T-helper 2 cell (primary cell): ENCODE measurements at places on chromosomes 6 and 20.
A peak's percentile ranks its signal among the peaks of the same experiment; 100 is the strongest.

GRCh38 chr6:128158496-128158895 is 257.6 kb upstream of the THEMIS start:
- DNase-seq: no peak

GRCh38 chr6:20998748-20999448 is 464.6 kb downstream of the CDKAL1 start:
- DNase-seq: no peak

- no peak for DNase-seq
These were observed 16.3 kb upstream of the ARFGEF3 start for GRCh38 chr6:138145402-138145801.

DNA sequence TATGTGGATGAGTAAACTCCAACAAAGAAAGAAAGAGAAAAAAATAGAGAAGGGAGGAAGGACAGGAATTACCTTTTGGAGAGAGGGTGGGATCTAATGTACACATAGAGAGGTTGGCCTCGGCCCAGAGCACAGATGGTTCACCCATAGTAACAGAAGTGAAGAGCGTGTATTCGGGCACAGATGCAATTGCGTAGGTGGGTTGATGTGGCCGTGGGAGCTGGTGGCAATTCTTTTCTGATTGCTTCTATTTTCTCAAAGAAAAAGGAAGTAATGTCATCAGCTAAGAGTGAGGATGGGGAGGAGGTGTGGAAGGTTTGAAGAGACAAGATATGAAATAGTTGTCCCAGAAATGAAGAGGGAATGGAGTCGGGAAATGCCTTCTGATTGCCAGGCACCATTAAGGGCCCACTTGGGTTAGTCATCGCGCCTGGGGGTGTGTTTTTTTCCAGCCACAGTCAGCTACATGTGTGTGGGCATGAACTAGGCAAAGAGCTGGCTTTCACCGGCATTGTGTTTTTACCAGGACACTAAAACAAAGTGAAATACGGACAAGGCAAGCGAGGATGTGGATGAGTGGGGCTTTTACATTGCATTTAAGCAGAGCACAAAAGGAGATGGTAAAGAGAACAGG is 158.7 kb downstream of the SYNE1 start:
- no peak for DNase-seq

DNA sequence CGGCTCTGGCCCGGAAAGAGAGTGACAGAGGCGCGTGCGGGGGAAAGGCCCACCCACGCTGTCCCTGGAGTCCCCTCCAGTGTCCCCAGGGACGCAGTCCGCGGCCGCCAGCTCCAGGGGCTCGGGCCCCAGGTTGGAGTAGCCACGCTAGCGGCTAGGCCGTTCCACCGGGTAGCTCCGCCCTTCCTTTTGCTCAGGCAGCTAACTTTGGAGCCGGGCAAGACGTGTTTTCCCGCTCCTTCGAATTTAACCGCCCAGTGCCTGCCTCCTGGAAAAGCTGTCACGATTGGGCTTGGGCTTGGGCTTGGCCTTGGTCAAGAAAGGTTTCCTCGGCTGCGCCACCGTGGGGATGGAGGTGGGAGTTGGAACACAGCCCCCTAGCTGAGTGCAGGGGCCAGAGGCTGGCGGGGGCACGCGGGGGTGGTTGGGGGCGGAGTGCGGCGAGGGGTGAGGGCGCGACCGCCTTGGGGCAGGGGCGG is 4.7 kb downstream of the LINC00237 start:
- DNase-seq: no peak

DNA sequence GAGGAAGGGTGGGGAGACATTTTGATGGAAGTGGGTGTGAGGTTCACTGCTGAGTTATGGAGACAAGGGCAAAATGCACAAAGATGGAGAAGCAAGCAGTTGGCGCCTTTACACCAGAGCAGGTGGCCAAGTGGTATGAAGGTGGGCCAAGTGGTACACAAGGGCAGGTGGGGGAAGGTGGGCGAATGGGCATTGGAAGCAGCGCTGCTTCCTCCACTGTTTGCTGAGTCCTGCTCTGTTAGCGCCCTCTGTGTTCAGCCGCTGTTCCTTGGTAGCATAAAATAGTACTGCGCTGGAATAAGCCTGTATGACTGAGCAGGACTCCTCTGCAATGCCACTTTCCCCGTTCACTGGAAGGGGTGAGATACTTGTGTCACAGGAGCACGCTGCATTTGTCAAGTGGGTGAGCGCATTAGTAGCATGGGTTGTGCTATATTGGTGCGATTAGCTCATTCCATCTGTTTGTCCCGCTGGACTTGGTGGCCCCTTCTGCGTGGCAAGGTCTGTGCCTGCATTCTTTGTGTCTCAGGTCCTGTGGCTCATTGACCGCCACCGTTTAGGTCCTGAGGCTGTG is 116.4 kb downstream of the TOX2 start:
- DNase-seq: no peak

DNA sequence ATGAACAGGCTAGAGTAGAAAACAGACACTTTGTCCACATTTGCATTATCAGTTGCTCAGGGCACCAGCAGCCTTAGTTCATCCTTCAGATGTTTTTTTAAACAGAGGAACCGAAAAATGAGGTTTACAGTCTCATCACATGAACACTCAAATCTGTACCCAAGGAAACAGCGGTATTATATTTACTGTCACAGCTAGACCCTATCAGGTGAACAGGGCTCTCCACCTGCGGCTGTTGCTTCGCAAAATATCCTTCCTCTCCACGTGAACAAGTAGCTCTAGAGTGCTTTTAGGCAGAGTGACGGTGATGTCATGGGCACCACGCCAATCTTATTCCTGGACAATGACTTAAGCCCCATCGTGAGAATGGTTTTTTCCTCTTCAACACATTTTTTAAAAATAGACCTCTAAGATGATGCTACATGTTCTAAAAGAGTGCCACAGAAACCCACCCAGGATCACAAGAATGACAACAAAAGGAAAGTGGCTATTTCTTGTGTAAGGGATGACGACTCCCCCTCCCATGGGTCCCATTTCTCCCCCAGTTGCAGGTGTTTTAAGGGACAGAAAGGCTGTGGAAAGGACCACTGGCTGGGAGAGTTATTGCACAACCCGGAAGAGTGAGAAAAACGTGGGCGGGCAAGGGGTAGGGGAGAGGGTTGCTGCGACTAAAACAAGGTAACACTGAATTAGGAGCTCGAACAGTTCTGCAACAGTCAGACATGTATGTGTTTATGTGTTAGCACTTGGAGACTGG is 77.7 kb downstream of the EFHC1 start:
- DNase-seq: no peak

DNA sequence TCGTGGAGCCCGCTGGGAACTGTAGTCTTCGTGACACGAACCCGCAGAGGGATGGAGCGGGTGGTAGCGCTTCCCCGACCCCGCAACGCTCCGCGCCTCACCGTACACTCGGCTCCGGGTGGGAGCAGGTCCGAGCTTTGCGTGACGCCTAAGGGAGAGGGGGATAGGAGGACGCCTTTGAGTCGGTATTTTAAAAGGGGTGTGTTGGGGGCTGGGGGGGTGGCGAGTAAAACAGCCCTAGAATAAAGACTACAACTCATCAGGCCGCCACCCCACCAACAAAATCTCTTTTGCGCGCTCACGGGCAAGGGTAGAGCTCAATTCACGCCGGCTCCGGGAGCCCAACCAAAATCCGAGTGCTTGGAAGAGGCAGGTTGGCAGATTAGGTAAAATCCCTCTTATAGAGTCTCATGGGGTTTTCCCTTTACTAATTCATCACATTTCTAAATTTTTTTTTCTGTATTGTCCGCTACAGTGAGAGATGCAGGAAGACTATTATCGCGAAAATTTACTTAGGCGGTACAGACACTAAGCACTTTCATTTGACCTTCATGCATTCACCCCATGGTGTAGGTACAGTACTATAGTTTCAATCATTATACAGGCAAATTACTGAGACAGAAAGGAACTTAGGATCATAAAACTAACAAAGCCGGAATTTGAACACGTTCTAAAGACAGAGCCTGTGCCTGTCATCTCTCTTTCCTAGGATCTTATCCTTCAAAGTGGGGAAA is 706 bp upstream of the SNX14 start:
- DNase-seq: peak; percentile 30

- DNase-seq: no peak
These were observed 9.8 kb upstream of the POM121L2 start for GRCh38 chr6:27321901-27322300.

DNA sequence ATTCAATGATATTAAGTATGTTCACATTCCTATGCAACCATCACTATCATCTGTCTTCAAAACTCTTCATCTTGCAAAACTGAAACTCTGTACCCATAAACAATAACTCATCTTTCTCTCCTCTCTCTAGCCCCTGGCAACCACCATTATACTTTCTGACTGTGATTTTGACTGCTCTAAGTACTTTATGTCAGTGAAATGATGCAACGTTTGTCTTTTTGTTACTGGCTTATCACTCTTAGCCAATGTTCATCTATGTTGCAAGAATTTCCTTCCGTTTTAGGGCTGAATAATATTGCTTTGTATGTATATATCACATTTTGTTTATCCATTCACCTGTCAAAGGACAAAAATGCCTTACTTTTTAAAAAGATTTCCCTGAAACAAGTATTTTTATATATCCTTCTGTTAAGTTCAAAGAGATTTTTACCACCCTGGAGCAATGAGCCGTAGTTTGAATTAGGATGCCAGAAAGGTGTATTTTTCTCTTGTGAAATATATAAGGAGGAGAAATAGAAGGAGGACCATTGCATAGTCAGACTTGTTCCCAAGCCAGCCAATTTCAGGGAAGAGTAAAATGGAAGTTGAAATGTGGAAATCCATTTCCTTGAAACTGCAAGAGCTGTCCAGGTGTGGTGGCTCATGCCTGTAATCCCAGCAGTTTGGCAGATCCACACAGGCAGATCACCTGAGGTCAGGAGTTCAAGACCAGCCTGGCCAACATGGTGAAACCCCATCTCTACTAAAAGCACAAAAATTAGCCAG is 4.0 kb upstream of the CGAS start:
- no peak for DNase-seq
